Hair follicle dermal papilla cell (primary cell): ENCODE measurements at places on chromosomes 5 and 9. TPM values are rescaled to one million over a fixed set of nuclear protein-coding genes. Genes with fewer than 3 reads are reported as not detected.

Gene ZNF608
- total RNA-seq, result 31.0 and 57.8 TPM in 2 replicates

Gene DIPK1B
- 0.12 TPM in 1 of 2 replicates, not detected in the other for total RNA-seq

Gene INSYN2B
- total RNA-seq, result 12.8 and 15.3 TPM in 2 replicates

Gene KCNV2
- total RNA-seq, result not detected in 2 replicates

Gene SLC4A9
- total RNA-seq, result not detected in 2 replicates

Gene IRGM
- not detected in 2 replicates for total RNA-seq

Gene TBCA
- total RNA-seq, result 49.2 and 62.5 TPM in 2 replicates

Gene SEMA6A
- 1.1 and 1.5 TPM in 2 replicates for total RNA-seq

Gene HK3
- total RNA-seq, result not detected in 2 replicates

Gene NEUROG1
- not detected in 2 replicates for total RNA-seq

Gene MYOZ3
- total RNA-seq, result 1.3 and 1.5 TPM in 2 replicates
